ENCODE measurements at places on chromosomes 7 and 10.

DNA sequence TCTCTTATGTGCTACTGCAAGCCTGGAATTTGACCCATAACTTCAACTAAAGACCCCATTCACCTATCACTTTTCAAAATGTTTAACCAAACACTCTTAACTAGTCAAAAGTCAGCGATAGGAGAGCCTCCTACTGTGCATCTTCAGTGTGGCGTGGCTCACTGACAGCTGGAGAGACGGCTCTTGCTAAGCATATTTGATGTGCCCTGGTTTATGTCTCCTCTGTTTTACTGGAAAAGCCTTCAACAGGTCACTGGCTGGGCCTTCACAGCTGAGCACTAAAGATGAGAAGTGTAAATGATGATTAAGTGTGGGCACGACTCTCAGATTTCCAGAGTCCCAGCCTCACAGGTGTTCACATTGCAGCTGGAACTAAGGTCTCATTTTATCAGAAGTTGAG lies 472.1 kb downstream of the SEMA3D start:
- DNase-seq: no peak

DNA sequence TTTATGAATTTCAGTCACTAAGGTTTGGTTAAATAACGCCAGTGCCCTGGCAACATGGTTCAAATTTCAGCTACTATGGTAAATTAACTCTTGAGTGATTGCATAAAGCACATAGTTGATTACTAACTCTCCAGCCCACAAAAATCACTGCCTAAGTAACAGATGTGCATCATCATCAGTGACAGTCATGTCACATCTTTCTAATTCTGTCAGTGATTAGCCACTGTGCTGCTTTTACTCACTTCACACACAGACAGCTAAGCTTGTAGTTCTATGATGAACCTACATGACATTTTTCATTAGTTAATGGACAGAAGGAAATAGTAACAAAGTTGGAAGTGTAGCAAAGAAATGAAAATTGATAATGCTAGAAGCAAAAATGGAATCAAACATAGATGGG lies 108.9 kb downstream of the DNAH11 start:
- DNase-seq: no peak

DNA sequence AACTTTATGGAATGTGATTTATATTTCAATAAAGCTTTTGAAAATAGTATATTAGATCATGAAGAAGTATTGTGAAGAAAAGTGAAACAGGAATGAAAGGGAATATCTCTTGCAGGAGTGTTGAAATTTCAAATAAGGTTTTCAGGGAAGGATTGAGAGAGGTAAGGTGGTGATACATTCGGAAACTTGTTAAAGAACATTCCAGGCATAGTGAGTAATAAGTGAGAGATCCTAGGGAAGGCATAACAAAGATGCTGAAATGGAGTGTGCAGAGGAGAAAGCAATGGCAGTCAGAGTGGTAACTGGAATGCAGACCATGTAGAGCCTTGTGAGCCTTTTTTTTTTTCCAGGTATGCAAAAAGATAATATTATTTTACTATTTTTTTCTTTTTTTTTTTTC lies 4.1 kb downstream of the OR9A4 start:
- DNase-seq: no peak

DNA sequence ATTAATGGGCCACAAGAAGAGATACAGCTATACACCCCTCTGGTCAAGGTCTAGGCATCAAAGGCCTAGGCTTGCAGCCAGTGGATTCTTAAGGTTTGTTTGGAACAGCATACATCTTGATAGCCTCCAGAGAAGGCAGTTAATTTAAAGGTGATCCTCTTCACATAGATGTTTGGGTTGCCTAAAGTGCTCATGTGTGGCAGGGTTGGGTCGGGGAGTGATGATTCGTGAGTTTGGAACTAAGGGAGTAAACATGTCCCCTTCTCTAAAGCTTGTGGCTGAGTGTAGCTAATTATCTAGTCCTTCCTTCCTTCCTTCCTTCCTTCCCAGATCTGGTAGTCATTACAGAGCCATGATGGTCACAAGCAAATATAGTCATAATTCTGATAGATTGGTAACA lies 12.4 kb downstream of the PCLO start:
- no peak for DNase-seq

DNA sequence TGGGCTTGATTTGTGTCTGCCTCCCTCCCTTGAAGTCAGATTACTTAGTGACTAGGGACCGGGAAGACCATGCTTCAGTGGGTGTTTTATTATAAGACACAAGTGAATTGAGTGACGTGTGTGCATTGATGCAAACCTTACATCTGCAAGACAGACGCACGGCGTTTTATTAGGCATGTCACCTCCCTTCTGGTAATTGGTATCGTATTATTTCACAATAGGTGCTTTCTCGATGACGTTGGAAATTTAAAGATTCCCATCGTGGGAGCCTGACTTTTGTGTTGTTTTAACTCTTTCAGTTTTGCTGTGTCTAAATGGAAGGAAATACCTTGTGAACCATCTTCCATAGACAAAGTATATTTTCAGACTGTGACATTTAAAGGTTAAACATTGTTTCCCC lies 132.6 kb downstream of the INSYN2A start:
- no peak for DNase-seq

- DNase-seq: no peak
Measured at GRCh38 chr10:130804281-130804680, 507.2 kb downstream of the TCERG1L start.

DNA sequence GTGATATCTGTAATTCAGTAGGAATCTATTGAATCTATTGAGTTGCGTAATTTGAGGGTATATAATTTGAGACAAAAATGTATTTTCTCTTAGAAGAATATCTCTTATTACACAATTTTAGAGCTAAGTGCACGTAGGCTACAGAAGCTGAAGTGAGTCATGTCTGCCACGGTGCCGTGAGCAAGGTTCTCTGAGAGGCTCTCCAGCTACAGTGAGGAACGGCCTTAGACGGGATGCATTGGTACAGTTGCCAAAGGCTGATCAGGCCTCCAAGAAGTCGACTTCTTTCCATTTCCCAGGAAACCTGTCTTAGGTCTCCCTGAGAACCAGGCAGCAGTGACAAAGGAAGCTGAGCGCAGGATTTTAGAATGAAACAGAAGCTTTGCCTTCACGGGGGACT lies 28.6 kb downstream of the TCERG1L start:
- no peak for DNase-seq

GRCh38 chr10:120115959-120116358 lies 223.4 kb downstream of the SEC23IP start:
- no peak for DNase-seq

DNA sequence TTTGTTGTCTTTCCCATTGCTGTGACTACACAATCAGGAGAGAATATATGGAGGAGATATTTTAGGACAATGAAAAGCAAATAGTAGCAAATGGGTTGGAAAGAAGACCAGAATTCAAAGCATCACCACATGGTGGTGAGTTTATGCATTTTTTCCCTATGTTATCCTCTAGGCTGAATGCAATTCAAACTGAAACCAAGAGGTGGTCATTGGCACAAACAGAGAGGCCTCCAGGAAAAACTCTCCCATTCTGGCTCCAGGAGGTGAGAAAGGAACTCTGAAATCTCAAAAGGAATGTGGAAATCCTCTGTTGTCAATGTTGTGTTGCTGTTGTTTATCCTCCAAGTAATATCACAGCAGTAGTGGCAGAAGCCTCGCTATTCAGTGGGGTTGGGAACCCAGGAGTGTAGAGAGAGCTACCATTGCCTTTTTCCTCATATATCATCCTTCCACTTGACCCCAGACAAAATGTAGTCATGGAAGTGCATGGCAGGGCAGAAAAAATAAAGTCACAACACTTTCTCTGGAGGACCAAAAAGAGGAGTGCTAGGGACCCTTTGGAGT lies 819.1 kb downstream of the GRID1 start:
- DNase-seq: no peak

DNA sequence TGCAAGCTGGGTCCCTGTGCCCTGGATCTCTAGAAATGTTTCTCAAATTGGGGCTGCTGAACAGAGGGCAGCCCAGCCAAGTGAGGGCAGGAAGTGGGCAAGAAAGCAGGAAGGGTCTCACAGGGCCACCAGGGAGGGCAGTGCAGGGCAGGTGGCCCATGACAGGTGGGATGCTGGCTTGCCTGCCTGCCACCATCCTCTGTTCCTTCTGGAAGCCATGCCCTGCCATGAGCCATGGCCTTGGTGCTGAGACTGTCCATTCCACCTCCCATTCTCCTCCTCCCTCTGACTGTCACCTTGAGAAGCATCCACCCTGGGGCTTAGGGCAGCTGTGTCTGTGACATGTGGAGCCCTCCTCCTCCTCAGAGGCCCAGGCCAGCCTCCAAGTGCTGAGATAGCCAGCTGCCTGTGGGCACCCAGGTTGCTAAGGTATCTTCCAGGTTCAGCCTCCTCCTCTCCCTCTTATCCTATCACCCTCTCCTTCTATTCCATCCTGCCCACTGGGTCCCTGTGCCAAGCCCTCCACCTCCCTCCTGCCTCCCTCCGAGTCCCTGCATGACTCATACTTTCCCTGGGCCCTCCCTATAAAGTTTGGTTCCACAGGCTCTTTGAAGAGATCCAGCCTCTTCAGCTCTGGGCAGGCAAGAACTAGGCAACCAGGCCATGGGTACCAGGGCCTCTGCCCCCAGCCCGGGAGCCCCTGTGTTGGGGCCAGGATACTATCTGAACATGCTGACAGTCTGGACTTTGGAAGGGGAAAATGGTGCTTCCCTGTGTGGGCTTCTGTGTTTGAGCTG lies 1.3 kb downstream of the VSIR start:
- no peak for DNase-seq

- no peak for DNase-seq
Measured at GRCh38 chr10:106557053-106557452, 607.5 kb downstream of the SORCS1 start.

DNA sequence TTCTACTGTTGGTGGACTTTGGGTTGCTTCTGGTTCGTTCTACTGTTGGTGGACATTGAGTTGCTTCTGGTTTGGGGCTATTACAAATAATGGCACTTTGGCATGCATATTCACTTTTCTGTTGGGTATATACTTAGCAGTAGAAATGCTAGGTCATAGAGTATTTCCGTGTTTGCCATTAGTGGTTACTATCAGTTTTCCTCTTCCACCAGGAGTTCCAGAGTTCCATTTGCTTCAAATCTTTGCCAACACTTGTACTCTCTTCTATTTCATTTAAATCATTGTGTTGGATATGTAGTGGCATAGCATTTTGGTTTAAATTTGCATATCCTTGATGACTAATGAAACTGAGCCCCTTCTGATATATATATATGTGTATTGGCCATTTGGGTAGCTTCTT lies 15.2 kb downstream of the UBE2D1 start:
- DNase-seq: no peak

DNA sequence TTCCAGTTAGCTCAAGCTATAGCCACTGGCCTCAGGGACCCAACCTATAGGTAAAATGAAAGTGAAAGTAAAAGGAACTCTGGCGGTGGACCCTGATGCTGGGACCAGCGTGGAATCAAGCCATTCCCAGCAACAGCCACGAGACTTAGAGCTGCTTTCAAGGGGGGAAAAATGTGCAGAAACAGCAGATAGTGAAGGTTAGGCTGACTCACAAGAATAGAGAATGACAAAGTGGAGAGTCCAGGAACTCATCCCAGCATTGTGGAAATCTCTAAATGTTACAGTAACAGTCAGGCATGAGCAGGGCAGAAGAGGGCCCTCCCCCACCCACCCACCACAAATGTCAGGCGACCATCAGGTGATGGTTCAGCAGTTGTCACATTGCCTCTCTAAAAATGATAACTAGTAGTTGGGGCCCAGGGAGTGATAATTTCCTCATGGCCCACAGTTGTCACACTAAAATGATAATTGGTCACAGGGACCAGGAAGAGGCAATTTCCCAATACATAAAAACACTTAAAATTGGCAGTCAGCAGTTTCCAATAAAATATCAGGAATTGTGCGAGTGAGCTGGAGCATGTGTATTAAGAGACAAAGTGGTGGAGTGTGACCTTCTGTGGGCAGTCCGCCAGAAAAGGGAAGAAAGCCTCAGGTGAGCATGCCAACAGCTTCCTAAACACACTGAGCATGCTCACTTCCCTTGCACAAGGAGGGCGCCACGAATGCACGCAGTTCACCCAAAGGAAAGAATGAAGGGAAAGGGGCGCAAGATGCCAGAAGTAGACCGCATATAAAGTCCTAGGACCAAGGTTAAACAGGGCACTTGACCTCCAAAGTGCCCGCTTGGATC lies 129.8 kb upstream of the PPP1R3A start:
- DNase-seq: no peak
